ENCODE measurements at places on chromosomes 6 and 20.

DNA sequence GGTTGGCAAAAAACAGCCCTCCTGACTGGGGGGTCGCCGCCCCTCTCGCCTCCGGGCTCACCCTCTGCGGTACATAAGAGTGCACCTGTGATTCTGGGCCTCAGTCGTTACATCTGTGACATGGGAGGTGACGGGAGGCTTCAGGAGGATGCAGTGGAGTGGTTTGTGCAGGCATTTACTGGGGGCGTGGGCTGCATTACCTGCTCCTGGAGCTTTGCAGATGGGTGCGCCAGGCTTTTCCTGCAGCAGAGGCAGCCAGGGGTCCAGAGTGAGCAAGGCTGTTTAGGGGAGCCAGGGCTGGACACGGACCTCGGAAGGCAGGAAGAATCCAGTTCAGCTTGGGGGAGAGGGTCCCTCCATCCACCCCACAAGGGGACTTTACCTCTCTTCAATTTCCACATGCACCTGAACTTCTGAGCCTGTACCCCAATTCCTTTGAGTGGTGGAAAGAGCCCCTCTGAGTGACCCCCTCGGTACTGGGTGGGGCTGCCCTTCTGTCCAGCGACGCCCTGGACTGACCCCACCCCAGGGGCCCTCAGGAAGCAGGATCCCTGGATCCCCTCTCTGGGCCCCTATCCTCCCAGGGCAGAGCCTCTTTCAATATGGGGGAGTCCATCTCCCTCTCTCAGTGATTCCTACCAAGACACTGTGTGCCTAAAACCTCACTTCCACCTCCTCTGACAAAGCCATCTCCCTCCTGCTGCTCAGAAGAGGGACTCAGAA is 134.0 kb downstream of the TAF4 start:
- no peak for DNase-seq

DNA sequence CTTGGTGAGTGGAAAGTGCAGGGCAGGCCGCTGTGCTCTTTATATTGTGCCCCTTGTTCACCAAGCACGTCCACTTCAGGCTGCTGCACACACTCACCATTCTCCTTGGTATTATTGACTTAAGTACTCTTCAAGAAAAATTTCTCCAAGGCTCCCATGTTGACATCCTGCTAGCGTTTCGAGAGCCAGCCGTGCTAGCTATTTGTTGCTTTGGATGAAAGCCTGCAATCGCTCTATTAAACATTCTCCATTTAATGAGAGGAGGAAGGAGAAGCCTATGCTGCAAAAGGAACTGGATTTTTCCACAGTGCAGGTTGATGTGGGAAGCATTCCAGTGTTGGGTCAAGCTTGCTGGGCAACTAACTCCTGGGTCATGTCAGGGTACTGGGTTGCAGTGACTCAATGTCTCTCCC is 113.5 kb downstream of the CD83 start:
- DNase-seq: no peak

DNA sequence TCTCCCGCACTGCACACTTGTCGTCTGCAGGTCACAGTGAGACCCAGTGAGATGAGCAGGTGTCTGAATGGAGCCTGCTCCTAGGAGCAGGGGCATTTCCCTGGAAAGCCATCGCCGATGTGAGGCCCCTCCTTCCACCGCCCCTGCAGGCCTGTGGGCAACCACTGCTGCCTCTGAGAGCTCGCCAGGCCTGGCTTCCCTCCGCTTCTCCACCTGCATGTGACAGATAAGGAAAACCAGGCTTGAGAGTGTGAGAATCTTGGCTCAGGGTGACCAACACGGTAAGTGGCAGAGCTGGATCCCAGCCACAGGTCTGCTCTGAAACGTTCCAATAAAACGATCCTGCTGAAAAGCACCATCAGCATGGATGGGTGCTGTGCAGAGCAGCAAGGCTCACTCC is 332.8 kb downstream of the CDH4 start:
- no peak for DNase-seq

- DNase-seq: no peak
Observed at GRCh38 chr20:4795394-4795793, 73.7 kb downstream of the PRND start.

GRCh38 chr6:57198926-57199636 is 23.0 kb downstream of the RAB23 start:
- DNase-seq: no peak

DNA sequence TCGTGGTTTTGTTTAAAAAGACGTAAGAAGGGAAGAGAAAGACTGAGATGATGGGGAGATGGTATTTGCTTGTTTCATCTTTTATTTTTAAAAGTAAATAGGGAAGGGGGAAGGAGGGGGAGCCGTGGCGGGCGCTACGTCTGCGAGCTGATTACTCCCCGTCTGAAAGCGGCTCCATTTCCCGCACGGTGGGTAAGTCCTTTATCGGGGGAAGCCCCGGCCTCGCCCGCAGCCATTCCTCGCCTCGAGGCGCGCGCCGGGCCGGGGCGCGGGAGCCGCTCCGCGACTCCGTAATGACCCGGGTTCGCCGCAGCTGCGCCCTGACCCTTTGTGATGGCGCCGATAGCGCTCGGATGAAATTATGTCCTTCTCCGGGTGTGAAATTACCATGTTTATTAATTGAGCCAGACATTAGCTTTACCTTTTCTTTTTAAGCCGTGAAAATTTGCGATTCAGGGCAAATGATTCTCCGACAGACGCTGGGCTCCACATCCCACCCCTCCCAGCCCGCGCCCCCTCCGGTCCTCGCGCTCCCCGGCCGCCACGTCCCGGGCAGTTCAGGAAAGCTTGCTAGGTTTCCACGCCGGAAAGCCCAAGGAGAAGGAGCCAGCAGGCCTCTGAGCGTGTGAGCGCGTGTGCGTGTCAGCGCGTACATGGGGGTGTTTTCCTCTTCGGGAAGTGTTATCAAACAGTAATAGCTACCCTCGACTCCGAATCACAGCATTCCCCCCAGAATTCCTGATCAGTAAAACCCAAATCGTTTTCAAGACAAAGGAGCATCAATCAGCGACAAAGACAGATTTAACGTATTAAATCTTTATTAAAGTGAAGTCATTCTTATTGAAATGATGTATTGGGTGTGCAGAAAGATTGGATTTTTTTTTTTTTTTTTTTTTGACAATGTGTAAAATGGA is 30.0 kb downstream of the TFAP2A start:
- no peak for DNase-seq

GRCh38 chr20:16083639-16084280 is 489.5 kb downstream of the KIF16B start:
- DNase-seq: no peak

GRCh38 chr20:62651285-62652021 is 9.2 kb downstream of the SLCO4A1 start:
- DNase-seq: peak; percentile 58

DNA sequence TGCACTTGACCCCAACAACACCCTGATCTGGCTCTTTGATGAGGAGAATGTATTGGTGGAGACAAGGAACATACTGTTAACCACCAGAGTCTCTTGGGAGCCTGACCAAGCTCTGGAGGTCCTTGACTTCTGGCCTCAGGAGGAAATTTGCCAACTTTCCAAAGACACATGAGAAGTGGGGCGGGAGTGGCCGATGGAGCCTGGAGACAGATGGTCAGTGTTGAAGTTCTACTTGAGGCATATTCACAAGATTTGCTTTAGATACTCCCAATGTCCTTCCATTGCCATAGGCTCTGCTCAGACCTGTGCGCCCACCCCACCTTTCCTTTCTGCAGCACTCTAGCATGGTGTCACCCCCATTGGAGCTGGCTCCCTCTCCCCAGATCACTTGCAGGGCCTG is 241.0 kb downstream of the SLC24A3 start:
- no peak for DNase-seq

GRCh38 chr6:132749111-132749510 is 8.6 kb downstream of the VNN2 start:
- DNase-seq: no peak

GRCh38 chr6:90103056-90103800 is 193.4 kb downstream of the BACH2 start:
- no peak for DNase-seq

DNA sequence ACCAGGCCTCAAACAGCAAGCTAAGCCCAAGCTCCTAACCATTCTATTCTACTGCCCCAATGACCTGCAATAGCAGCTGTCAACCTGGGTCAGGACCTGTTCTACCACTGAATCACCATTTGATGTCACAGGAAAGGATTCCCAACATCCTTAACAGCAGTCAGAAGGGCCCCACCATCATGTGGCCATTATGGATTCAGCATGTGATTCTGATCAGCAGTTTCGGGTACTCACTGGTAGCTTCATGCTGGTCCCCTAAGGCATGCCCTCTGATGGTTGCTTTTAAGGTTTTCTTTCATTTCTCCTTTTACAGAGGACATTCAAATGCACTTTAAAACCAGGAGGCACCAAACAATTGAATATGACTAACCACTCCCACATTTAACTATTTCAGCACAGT is 37.3 kb upstream of the MAP7 start:
- no peak for DNase-seq
